ENCODE measurements at places on chromosomes 7 and 10.

GRCh38 chr10:125881192-125881591 lies at the start of gene DHX32:
Gene DHX32 (minus strand): TSS chr10:125881292. CDS start chr10:125880824, 468 bp downstream.
- no peak for DNase-seq

- no peak for DNase-seq
These were observed 1.5 kb downstream of the KCND2 start for GRCh38 chr7:120274482-120274881.

DNA sequence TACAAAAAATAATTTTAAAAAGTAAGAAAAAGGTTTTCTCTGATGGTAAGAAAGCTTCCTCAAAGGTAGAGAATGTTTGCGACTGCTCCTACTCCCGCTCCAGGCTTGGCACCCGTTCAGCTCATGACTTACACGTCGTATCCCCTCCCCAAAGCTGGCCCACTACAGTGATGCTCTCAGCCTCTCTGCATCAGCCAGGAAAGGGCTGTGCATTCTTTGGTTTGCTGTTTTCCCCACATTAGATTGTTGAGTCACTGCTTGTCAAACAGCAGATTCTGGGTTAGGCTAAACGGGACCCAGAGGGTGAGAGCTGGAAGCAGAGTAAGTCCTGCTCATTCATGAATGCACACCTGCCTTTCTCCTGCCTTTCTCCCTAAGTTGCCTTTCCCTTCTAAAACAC lies 54.7 kb upstream of the NMT2 start:
- no peak for DNase-seq

DNA sequence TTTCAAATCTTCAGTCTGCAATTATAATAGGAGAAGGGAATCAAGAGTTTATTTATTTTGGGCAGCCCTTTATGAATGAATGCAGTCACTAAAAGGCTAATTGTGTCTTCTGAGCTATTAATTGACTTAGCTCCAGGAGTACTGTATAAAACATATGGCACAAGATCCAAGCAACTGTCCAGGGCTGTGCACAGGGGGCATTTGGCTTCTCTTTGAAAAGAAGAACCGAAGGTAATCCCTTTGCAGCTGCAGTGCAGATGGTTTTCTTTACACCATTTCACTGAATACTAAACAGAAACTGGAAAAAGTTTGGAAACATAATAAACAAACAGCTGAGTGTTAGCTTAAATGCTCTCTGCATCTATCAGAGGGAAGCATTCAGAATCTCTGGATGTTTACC lies 282.6 kb upstream of the LRRN3 start:
- no peak for DNase-seq

GRCh38 chr10:75957314-75958120 lies 526.1 kb downstream of the LRMDA start:
- no peak for DNase-seq

GRCh38 chr10:34523017-34523767 lies 291.9 kb downstream of the PARD3 start:
- DNase-seq, result no peak

- no peak for DNase-seq
These were observed 145.5 kb upstream of the SEM1 start for GRCh38 chr7:96855139-96855538.

- DNase-seq, result no peak
These were observed 89.3 kb upstream of the PRKCQ start for GRCh38 chr10:6669269-6669859.

DNA sequence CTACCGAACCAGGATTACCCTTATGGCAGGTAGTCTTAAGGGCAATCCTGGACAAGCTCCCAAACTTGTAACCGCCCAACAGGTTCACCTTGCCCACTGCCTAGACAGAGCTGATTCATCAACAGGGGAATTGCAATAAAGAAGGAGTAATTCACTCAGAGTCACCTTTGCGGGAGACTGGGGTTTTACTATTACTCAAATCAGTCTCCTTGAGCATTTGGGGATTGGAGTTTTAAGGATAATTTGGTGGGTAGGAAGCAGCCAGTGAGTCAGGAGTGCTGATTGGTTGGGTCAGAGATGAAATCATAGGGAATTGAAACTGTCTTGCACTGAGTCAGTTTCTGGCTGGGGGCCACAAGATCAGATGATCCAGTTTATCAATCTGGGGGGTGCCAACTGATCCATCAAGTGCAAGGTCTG lies 25.3 kb downstream of the HK1 start:
- no peak for DNase-seq

- no peak for DNase-seq
These were observed 19.6 kb downstream of the CABCOCO1 start for GRCh38 chr10:61682323-61682722.

DNA sequence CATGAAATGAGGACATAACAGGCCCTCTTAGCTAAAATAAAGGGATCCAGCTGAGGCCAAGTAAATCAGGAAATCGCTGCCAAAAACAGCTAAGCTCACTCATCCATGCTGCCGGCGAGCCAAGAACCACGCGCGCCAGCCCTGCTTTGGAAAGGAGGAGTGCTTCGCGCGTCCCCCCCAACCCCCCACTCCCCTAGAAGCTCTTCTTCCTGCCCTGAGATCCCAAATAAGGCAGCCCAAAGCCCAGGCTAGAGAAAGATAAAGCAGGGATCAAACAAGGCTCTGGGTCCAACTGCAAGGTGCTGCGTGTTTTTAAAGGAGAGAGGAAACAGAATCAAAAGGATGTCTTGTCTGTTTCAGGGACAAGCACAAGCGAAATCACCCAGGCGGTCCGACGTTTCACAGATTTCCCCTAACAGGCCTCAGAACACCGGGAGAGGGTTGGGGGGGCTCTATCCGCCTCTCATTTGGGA lies 168.3 kb upstream of the AUTS2 start:
- no peak for DNase-seq
